ENCODE measurements at places on chromosomes 2 and 18. TPM values are rescaled to one million over a fixed set of nuclear protein-coding genes. Genes with fewer than 3 reads are reported as not detected.
A peak's percentile ranks its signal among the peaks of the same experiment; 100 is the strongest.

GATA6 gene
- 58.4 TPM for total RNA-seq

TEX44 gene
- total RNA-seq: not detected

WDSUB1 gene
- 7.3 TPM for total RNA-seq

GCG gene
- total RNA-seq: not detected

ADD2 gene
- 0.14 TPM for total RNA-seq

DNA sequence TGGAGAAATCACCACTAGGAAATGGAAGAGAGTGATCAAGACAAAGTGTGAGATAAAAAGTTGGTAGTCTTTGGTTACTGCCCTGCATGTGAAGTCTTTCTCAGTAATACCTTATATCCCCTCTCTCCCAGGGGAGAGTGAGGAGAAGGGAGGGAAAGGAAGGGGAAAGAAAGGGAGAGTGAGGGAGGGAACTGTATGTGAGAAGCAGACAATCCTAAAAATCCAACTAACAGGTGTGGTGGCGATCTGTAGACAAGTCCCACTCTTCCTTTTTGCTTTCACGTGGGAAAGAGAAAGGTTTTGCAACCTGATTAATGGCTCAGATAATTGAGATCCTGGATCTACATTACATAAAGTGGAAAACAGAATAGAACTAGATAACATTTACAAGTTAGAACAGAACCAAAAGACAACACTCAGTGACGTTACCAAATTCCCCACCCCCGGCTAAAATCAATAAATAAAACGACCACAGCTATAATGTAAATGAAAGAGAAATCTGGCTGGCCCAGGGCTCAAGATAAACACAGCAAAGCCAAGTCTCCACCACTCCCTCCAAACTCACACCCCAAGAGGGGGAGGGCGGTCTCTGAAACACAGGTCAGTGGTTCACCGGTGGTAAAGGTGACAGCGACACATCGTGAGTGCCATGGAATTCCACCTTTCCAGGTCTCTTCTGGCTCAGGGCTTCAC is 10.0 kb upstream of the APCDD1 start:
- H3K27me3 ChIP-seq: peaks cover 100% of the 10 kb centered on the region
- H3K4me3 ChIP-seq: no peak overlapping the region
- no peaks in the 10 kb centered on the region for H3K36me3 ChIP-seq
- DNase-seq: no peak

DNA sequence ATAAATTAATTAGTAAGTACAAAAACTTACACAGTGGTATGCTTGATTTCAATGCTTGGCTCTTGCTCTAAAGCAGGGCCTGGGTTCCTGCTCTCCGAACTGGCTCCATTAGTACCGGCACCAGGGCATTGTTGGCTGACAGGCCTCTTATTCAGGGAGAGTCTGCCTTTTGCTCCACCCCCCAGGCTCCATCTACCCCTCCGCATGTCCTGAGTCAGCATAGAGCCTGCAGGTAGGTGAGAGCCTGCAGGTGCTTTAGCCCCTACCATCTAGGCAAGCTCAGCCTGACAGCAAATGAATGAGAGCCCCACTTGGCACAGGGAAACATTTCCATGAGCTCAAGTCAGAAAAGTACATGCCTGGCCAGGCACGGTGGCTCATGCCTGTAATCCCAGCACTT is 35.1 kb upstream of the EFHD1 start:
- peaks cover 1% of the 10 kb centered on the region for H3K36me3 ChIP-seq
- H3K4me1 ChIP-seq: peaks cover 4% of the 10 kb centered on the region
- no peak for DNase-seq
- H3K27me3 ChIP-seq: peaks cover 3% of the 10 kb centered on the region
- no peak overlapping the region for H3K4me3 ChIP-seq

GRCh38 chr2:221851531-221852045 is 279.5 kb upstream of the EPHA4 start:
- DNase-seq: no peak
- no peaks in the 10 kb centered on the region for H3K27me3 ChIP-seq
- H3K27ac ChIP-seq: no peak overlapping the region
- no peak overlapping the region for H3K4me3 ChIP-seq
- no peaks in the 10 kb centered on the region for H3K4me1 ChIP-seq

- no peak for DNase-seq
- H3K36me3 ChIP-seq: no peaks in the 10 kb centered on the region
- no peaks in the 10 kb centered on the region for H3K27me3 ChIP-seq
- peaks cover 38% of the 10 kb centered on the region for H3K4me1 ChIP-seq
Measured at GRCh38 chr2:85459771-85460170, 41.3 kb downstream of the SH2D6 start.

GRCh38 chr18:22363867-22364463 is 53.8 kb downstream of the CTAGE1 start:
- no peak overlapping the region for H3K4me3 ChIP-seq
- H3K27me3 ChIP-seq: no peaks in the 10 kb centered on the region
- no peaks in the 10 kb centered on the region for H3K4me1 ChIP-seq
- no peak overlapping the region for H3K27ac ChIP-seq

DNA sequence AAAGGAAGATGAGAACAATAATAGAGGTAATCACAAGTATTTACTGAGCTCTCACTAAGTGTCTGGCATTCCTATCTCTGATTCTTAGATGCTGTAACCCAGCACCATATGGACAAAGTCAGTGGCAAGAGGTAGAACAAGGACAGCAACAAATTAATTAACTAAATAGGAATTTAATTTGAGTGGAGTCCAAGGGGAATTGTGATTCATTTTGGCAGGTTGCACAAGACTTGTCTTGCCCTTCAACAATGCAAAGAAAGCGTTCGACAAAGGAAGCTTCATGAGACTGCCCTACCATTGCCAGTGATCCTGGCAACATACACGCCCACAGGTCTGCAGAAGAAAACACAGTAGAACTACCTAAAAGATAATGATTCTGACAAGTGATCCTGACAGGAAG is 221.6 kb downstream of the RBM43 start:
- no peak for DNase-seq
- H3K36me3 ChIP-seq: no peaks in the 10 kb centered on the region
- H3K4me1 ChIP-seq: peaks cover 9% of the 10 kb centered on the region
- H3K4me3 ChIP-seq: no peak overlapping the region
- no peaks in the 10 kb centered on the region for H3K27me3 ChIP-seq

DNA sequence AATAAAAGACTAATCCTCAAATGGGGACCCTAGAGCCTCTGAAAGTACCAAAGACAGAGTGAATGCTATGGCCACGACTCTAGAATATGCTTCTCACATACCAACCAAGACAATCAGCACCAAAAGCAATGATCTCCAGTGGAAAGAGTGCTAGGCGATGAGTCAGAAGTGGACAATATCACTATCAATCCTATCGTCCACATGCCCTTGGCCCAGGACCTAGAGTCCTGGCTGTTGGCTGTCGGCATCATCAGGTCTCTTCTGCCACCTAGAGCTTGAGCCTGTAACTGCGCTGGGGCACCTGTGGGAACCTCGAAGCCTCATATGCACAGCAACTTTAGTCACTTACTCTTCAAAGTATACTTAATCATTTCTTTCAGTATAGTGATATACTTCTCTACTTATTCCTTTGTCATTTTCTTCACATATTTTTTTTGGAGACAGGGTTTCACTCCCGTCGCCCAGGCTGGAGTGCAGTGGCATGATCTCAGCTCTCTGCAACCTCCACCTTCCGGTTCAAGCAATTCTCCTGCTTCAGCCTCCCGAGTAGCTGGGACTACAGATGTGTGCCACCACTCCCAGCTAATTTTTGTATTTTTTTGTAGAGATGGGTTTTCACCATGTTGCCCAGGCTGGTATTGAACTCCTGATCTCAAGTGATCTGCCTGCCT is 29.7 kb downstream of the NOL10 start:
- no peak overlapping the region for H3K27ac ChIP-seq
- H3K4me1 ChIP-seq: peaks cover 8% of the 10 kb centered on the region
- H3K4me3 ChIP-seq: no peak overlapping the region

DNA sequence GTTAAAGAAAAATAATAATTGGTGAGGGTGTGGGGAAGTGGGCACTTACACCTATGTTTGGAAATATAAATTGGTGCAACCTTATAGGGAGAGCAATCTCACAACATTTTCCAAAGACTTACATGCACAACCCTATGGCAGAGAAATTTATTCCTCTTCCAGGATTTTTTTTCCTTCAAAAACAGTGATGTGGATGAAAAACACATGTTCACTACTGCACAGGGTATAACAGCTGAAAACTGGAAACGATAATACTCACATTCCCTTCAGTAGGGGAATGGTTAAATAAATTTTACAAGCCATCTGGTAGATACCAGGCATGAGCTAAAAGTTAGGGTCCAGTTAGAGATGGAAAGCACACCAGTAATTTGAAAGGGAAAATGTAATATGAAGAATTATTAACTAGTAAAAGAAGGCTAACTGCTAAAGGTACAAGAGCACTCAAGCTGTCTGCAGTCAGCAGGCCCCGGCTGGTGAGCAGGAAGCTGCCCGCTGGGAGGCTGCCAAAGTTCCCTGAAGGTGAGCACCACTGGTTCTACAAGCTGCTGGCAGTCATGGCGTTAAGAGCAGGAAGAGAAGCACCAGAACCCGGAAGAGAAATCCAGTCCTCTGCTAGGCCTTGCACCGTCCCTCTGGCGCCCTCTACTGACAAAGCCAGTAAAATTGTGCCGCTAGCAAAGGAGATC is 28.4 kb upstream of the CASP8 start:
- peak overlapping the region; percentile 93 for H3K4me3 ChIP-seq
- peaks cover 33% of the 10 kb centered on the region for H3K4me1 ChIP-seq
- peak overlapping the region; percentile 77 for H3K27ac ChIP-seq
- peak; percentile 96 for DNase-seq
- H3K27me3 ChIP-seq: no peaks in the 10 kb centered on the region

GRCh38 chr18:76442413-76443171 is 52.5 kb downstream of the ZNF516 start:
- peaks cover 41% of the 10 kb centered on the region for H3K4me1 ChIP-seq
- no peak for DNase-seq
- peaks cover 12% of the 10 kb centered on the region for H3K36me3 ChIP-seq
- H3K27me3 ChIP-seq: no peaks in the 10 kb centered on the region
- no peak overlapping the region for H3K27ac ChIP-seq

DNA sequence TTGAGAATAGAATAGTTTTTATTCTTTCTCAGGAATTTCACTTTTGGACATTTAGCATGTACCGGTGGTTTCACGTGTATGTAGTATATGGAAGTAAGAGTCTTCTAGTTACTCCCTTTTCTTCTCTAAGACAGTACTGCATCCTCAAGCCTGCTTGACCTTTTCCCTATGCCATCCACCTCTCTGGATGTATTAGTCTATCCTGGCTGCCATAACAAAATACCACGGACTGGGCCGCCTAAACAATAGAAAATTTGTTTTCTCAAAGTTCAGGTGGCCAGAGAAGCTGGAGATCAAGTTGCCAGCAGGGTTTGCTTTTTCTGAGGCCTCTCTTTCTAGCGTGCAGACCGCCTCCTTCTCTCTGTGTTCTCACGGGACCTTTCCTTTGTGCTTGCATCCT is 1.3 kb upstream of the CMPK2 start:
- no peaks in the 10 kb centered on the region for H3K27me3 ChIP-seq
- peaks cover 9% of the 10 kb centered on the region for H3K36me3 ChIP-seq
- H3K27ac ChIP-seq: no peak overlapping the region

- H3K4me1 ChIP-seq: no peaks in the 10 kb centered on the region
- no peaks in the 10 kb centered on the region for H3K36me3 ChIP-seq
- no peak overlapping the region for H3K27ac ChIP-seq
Measured at GRCh38 chr18:23244401-23244800, 109.1 kb downstream of the CABLES1 start.

GRCh38 chr2:84899304-84900204 is 5.9 kb upstream of the TMSB10 start:
- H3K27ac ChIP-seq: no peak overlapping the region
- H3K4me1 ChIP-seq: peaks cover 19% of the 10 kb centered on the region
- H3K27me3 ChIP-seq: no peaks in the 10 kb centered on the region
- no peak for DNase-seq
- peaks cover 2% of the 10 kb centered on the region for H3K36me3 ChIP-seq

GRCh38 chr2:96353606-96354101 is 18.1 kb downstream of the NCAPH start:
- DNase-seq: no peak
- H3K27me3 ChIP-seq: no peaks in the 10 kb centered on the region
- H3K4me3 ChIP-seq: no peak overlapping the region
- H3K36me3 ChIP-seq: peaks cover 24% of the 10 kb centered on the region
- no peak overlapping the region for H3K27ac ChIP-seq

DNA sequence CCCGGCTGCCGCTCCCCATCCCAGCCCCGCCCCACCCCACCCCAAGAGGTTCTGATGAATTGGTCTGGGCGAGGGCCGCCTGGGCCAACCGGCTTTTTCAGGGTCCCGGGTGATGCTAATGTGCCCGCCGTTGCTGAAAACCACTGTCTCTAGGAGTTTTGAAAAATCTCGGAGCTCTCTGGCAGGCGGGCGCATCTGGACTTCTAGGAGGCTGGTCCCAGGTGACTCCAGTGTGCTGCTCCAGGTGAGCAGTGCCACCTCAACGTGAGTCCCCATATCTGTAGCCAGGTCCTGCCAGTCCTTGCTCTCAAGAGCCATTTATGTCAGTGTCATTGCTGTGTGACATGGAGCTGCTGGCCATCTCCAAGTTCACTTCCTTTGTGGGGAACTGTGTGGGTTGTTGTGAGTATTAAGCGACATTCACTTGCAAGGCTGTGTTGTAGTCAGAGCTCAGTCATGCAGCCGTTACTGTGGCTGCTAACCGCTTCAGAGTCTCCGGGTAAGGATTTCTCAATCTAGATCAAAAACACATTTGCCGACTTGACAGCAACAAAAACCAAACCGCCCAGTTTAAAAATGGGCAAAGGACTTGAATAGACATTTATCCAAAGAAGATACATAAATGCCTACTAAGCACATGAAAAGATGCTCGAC is at the start of gene RFX8:
TSS of gene RFX8 (minus strand) at position 382 of the 654 bp plus-strand sequence. CDS start 8,264 bp downstream, outside the sequence.
- H3K4me3 ChIP-seq: peak within 1 kb of the TSS; percentile 58
- H3K27me3 ChIP-seq: no peaks in the 10 kb centered on the region
- no peaks in the 10 kb centered on the region for H3K4me1 ChIP-seq
- no peak within 1 kb of the TSS for H3K27ac ChIP-seq
- DNase-seq: no peak

DNA sequence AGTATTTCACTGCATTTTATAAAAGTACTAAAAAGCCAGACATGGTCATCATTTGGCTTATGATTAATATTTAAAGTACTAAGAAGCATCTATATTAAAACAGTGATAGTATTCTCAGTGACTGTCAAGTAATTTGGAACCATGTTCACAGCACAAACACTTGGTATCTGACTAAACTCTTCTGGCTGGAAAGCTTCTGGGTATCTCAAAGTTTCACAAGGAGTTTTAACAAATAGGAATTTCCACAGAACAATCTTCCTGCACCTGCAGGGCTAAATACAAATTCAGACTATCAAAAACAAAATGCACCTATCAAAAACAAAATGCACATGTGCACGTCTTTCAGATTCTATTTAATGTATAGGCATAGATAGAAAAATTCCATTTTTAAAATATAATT is 158.8 kb downstream of the L3MBTL4 start:
- no peak for DNase-seq
- H3K36me3 ChIP-seq: no peaks in the 10 kb centered on the region
- no peaks in the 10 kb centered on the region for H3K27me3 ChIP-seq
- H3K4me3 ChIP-seq: no peak overlapping the region
- H3K27ac ChIP-seq: no peak overlapping the region

- no peak overlapping the region for H3K27ac ChIP-seq
- DNase-seq: no peak
- H3K36me3 ChIP-seq: no peaks in the 10 kb centered on the region
- H3K4me3 ChIP-seq: no peak overlapping the region
Measured at GRCh38 chr2:238308177-238308576, 12.1 kb upstream of the TRAF3IP1 start.
